Activated naive CD4-positive, alpha-beta T cell treated with Interleukin-2 at 50 U/mL for 16 hours (primary cell): ENCODE measurements at places on chromosomes 12 and 14.

DNA sequence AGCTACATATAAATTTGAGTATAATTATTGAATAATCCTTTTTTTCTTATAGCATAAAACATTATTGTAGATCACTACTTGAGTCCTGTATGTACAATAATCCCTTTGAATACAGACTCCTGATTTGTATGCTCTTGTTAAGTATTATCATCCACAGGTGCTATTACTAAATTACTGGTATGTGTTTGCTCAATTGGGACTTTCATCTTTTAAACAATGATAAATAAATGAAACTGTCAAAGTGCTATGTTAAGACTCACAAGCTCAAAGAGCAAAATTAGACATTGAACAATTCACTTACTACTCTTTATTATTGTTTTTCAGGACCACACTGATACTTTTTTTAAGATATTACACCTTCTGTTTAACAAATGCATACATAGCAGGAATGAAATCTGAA, 17.8 kb downstream of the MIA2 start:
- no peak for DNase-seq

GRCh38 chr14:93958567-93959238, 17.7 kb downstream of the ASB2 start:
- DNase-seq, result no peak

GRCh38 chr14:64549791-64550620, at the start of gene PPP1R36:
TSS of gene PPP1R36 (plus strand) at chr14:64549961. CDS start at chr14:64549998, 37 bp downstream.
- peak; percentile 55 for DNase-seq

DNA sequence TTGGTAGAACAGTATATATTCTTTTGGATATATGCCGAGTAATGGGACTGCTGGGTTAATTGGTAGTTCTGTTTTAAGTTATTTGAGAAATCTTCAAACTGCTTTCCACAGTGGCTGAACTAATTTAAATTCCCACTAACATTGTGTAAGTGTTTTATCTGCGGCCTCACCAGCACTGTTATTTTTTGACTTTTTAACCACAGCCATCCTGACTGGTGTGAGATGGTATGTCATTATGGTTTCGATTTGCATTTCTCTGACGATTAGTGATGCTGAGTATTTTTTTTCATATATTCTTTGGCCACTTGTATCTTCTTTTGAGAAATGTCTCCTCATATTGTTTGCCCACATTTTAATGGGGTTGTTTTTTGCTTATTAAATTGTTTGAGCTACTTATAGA, 357.4 kb downstream of the C12orf50 start:
- DNase-seq, result no peak

GRCh38 chr12:111034886-111035577, 114.7 kb upstream of the MYL2 start:
- no peak for DNase-seq

GRCh38 chr12:39443929-39444209, 949 bp upstream of the KIF21A start:
- no peak for DNase-seq

- DNase-seq, result no peak
These were observed 127.6 kb upstream of the NCOR2 start for GRCh38 chr12:124694846-124695497.

GRCh38 chr12:91576432-91576831, 393.8 kb upstream of the DCN start:
- no peak for DNase-seq

GRCh38 chr14:42628602-42629001, 1021.9 kb downstream of the LRFN5 start:
- no peak for DNase-seq

- DNase-seq, result no peak
These were observed 28.2 kb upstream of the AMN1 start for GRCh38 chr12:31756977-31757420.

DNA sequence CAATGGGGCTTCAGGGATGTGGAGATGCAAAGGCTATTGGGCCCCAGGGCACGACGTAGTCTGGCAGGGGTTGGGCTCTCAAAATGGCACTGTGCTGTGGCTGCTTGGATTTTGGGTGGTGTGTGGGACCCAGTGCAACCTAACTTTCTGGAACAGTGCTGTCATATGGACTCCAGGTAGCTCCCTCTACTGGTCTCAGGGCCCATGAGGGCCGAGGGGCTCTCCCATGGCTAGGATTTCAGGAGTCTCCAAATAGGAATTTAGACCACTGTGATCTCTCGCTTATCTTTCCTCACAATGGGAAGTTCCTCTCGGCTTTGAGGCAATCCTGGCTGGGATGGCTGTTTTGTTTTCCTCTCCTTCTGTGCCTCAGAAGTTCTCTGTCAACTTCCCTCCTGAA, 68.2 kb upstream of the MUCL1 start:
- no peak for DNase-seq

DNA sequence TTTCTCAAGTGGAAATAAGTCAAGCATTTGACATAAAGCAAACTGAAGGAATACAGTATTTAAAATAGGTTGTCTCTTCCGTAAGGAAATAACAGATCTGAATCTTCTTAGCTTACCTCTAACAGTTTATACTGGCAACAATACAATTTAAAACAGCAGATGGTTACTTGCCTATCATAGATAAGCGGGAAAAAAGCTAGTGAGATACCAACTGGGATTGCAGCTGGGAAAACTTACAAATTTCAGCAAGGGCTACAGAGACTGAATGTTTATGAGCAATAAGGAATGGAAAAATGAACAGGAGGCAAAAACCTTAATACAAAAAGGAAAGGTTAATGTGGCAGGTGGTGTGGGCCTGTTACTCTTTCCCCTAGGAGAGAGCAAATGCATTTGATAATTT, 220.0 kb downstream of the RASSF9 start:
- no peak for DNase-seq

- DNase-seq, result no peak
These were observed 191.5 kb downstream of the SLC5A8 start for GRCh38 chr12:101018540-101018939.

DNA sequence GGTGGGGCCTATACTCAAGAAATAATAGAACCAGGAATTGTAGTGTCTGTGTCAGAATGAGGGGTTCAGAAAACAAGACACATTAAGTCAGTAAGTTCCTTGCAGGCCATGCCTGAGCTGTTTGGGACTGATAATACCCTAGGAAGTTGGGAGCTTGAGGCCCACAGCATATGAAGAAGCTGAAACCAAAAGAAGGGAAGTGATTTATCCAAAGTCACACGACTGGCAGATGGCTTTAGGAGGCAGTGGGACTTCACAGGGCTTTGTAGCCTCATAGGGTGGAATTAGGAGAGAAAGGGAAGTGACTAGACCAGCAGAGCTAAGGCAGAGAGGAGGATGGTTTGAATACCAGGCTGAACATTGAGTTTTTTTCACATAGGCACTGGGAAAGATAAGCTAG, 56.6 kb upstream of the SRSF5 start:
- DNase-seq, result no peak

DNA sequence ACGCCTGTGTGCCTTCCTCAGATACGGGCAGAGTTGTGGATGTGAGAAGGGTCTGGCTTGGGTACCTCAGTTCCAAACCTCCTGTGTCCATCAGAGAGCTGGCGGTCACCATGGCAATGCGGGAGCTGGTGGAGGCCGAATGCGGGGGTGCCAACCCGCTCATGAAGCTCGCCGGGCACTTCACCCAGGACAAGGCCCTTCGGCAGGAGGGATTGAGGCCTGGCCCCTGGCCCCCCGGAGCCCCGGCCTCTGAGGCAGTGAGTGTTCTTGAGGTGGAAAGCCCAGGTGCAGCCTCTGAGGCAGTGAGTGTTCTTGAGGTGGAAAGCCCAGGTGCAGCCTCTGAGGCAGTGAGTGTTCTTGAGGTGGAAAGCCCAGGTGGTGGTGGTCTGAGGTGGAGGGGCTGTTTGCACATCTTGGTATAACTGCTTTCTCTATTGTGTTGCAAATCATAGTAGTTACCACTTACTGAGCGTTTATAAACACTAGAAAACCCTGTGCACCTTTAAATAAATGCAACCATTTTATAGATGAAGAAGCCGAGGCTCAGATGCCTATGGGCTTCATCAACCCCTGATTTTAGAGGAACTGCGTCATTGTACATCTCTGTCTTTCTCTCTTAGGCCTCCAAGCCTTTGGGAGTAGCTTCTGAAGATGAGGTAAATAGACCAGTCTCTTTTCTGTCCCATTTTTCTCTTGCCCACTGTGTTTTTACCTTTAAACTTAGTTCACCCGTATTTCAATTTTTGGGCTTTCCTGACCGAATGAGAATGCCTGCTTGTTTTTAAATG, 976 bp downstream of the PEX5 start:
- peak; percentile 11 for DNase-seq

GRCh38 chr12:120095736-120096135, 20.8 kb downstream of the RAB35 start:
- DNase-seq, result no peak

- no peak for DNase-seq
These were observed 165.4 kb upstream of the CCDC198 start for GRCh38 chr14:57659052-57659451.

DNA sequence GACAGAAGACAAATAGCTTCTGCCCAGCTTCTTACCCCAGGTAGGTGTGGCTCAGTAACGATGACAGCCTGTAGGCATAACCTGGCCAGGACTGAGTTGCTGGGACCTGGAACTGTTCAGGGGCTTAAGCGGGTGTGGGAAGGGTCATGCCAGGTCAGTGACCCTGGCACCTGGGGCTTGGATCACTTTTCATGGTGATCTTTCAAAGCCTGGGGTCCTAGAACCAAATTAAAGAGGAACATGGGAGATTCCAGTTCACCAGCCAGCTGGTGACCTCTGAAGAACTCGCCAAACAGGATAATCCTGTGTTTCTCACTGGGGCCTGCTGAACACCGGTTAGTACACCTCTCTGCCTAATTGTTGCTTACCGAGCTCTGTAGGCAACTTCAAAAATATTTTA, 102.6 kb upstream of the LMNTD1 start:
- DNase-seq, result no peak

DNA sequence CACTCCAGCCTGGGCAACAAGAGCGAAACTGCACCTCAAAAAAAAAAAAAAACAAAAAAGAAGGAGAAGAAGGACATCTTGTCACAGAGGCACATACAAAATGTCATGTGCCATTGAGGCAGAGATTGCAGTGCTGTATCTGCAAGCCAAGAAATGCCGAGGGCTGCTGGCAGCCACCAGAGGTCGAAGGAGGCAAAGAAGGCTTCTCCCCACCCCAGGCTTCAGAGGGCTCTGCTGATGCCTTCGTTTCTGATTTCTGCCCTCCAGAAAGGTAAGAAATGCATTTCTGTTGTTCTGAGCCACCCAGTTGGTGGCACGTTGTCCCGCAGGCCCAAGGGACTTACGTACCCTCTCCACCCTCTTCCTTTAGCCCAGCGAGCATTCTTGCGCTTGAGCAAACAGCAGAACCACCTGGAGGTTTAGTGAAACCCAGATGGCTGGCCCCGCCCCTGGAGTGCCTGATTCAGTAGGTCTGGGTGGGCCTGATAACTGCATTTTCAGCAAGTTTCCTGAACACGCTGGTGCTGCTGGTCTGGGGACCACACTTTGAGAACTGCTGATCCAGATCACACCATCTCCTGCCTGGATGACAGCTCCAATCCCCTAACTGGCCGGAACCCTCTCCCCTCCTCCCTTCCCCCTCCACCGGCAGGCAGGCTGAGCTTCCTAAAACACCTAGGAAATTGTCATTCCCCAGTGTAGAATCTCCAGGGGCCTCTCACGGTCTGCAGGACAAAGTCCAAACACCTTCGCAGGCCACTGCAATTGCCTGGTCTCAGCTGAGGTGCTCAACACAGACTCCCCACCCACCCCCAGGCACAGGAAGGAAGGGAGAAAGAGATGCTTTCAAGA, 21.1 kb upstream of the SCARB1 start:
- no peak for DNase-seq

DNA sequence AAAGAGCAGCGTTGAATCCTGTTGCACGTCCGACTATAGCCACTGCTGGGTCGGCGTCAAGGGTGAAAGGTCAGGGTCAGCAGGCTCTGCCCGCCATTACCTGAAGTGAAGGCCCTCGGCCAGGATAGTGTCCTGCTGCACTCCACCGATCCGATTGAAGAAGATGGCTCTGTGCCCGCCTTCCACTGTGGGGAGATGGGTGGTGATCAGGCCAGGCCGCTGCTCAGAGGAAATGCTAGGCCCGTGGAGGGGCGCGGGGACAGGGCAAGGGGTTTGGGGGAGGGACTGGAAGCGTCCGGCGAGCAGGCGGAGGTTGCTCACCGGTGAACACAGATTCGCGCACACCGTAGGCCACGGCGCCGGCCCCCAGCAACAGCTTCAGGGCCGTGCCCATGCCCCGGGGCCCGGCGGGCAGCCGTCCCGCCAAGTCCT, 352 bp downstream of the PHB2 start:
- no peak for DNase-seq

GRCh38 chr12:4447151-4447550, 1.5 kb upstream of the FGF6 start:
- DNase-seq, result no peak

DNA sequence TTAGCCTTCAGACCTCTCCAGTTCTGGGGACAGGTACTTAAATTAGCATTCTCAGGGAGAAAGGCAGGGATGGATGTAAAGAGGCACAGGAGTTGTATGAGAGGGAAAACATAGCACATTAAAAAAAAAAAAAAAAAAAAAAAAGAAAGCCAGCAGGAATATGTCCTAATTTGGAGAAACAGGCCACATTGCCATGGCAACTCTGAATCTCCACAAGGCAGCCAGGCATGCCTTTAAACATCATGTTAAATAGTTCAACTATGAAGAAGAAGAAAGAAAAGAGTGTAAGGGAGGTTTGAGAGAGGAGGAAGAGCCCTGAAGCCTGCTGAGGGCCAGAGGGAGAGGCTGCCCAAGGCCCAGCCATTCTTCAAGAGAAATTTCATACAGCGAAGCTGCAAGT, 145.8 kb downstream of the GRIN2B start:
- no peak for DNase-seq

DNA sequence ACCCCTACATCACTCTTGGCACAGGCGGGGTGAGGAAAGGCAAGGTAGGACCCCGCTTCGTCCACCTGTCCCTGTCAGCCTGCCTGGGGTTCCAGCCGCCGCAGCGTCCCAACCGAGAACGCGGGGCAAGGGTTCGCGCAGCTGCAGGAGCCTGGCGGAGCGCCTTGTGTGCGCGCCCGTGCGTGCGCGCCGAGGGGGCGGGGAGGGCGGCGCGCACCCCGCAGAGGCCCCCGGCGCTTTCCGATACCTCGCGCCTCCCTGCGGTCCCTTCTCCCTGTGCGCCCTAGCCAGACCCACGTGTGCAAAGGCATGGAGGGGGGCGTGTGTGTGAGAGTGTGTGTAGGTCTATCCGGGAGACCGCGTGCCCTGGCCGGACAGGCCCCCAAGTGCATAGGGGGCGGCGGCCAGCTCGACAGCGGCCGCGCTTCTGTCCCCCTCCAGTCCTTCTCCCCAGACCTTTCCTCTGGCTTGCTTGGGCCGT, 122.4 kb downstream of the TSPAN9 start:
- no peak for DNase-seq
